ENCODE measurements at places on chromosomes 16 and 17. TPM values are rescaled to one million over a fixed set of nuclear protein-coding genes. Genes with fewer than 3 reads are reported as not detected.

The NRN1L gene
- polyA plus RNA-seq: 1.2 TPM

- no peak for DNase-seq
Observed at GRCh38 chr16:60792437-60792836, 1243.8 kb downstream of the CDH8 start.

DNA sequence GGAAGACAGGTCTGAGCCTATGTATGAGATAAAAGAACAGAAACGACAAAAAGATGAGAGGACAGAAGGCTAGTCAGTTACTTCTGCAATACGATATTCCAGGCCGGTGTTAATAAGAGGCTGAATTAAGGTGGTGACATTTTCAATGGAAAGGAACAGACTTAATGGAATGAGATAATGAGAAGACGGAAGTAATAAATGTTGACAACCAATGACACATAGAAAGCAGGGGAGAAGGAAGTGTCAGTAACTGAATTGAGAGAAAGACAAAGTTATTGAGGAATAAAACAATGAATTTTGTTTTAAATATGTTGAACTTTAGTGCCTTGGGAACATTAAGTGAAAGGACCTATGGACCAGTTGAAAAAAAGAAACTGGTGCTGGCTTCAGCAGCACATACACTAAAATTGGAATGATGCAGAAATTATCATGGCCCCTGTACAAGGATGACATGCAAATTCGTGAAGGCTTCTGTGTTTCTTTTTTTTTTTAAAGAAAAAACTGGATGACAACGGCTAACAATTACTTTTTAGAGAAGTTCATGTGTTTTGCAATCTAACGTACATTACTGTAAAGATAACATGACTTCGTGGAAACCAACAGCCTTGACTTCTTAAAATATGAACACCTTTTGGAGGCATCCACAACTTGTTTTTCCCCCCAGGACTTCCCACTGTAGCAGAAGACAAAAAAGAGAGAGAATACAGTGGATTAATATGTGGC is 18.5 kb upstream of the CPD start:
- no peak for DNase-seq

GRCh38 chr17:43832976-43833829 is at the start of gene MPP3:
Gene MPP3 (minus strand): TSS chr17:43833146. CDS start chr17:43831906, 1,240 bp downstream.
- DNase-seq: peak; percentile 87

GRCh38 chr16:17019366-17019765 is 451.4 kb downstream of the XYLT1 start:
- DNase-seq: no peak

Data from kidney (tissue), 22 donors.